ENCODE measurements at places on chromosomes 7 and 10.

- DNase-seq, result no peak
Observed at GRCh38 chr10:115558252-115558651, 465.1 kb downstream of the ATRNL1 start.

DNA sequence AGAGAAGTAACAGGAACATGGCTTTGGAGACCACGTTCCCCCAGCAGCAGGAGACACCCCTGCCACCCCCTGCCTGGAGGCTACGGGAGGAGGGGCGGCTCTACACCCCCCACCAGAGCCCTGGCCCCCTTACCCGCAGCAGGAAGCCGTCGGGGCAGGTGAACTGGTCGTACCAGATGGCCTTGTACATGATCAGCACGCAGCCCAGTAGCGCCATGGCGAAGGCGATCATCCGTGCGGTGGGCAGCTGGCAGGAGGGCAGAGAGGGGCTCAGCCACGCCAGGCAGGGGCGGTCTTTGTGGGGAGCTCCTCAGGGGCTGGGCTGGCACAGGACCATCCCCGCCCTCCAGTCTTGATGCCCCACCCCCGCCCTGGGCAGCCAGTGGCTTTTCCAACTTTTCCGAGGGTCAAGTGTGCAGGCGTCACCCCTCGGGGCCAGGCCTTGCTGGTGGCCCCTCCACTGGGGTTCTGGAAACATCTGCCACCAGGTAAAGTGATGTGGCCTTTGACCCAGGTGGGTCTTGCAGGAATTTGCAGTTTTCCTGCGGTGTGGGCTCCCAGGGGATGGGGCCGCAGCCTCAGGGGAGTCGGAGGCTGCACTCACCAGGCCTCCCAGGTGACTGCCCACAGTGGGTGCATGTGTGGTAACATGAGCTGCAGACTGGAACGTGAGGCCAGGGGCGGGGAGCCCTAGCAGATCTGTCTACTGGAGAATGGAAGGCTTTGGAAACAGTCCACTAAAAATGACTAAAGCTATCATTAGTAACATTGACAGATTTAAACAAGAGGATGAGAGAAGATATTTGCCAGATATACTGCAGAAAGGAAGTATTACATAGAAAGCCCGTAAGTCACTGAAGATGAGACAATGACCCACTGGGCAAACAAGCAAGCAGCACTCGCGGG is 9.7 kb downstream of the CALY start:
- no peak for DNase-seq

GRCh38 chr10:81847675-81848074 is 27.3 kb upstream of the NRG3 start:
- DNase-seq, result no peak

DNA sequence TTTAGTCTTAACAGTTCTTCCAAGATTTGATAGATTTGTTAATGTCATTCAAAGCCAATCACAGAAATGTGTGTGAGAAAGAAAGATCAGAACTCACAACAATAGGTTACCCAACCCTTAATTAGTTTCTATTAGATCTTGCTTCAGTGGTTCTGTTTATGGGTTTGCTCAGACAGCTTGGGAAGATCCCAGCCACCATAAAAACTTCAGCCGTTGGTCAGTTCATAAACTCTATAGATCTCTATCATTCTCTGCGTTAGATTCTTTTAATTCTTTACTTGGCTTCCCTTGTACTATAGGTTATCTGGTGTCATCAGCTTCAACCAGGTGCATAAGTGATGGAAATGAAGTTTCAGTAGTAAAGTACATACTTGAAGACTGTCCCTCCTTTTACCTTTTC is 54.4 kb downstream of the ZNF277 start:
- DNase-seq, result no peak

DNA sequence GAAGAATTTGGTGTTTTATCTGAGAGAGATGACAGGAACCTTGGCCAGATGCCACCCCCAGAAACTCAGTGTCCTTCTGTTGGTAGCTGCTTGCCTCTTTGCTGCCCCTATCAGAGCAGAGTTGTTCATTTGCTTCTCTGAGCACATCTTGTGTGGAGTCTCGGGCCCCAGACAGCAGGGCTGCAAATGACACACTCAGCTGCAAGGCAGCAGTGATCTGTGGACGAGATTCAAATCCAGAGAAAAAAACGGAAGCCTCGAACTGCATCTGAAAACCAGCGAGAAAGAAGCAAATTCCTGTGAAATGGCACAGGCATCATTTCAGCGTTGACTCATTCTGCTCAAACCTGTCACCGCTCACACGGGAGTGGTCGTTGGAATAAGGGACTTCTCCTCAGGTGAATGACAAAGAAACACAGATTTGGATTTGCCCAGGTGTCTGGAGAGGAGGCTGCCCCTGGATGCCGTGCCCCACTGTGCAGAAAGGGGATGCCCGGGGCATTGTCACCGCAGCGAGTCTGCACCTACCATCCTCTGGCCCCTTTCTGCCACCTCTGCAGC is 144.7 kb downstream of the PFKFB3 start:
- DNase-seq, result peak; percentile 75

DNA sequence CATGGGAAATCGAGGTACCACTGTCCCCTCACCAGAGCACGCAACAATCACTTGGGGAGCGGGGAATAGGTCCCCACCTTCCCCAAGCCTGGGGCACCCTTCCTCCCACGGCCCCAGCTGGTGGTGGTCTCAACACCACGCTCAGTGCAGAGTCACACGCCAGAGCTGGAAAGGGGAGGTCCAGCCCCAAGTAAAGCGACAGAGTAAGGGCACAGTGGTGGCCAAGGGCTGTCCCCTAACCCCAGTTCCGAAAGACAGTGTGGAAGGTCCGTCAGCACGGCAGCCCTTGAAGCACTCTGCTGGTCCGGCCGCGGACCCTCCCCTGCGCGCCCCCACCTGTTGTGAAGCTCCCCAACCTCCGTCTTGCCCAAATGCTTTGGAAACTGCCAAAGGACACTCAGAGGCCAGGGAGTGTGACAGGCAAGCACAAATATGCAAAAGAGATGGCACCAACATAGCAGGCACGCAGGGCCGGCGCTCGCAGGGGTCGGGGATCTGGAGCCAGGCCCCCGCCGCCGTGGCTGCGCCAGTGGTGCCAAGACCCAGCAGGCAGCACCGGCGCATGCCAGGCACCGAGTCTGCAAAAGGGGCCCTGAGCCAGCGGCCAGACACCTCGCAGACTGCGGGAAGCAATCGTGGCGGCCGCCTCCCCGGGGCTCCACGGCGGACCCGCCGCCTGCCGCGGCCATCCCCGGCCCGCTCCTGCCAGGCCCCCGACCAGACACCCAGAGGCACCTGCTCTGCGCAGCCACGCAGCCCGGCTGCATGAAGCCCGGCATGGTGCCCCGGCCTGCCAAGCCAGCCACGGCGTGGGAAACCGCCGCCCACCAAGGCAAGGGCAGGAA is 51.6 kb upstream of the SRRM3 start:
- DNase-seq, result no peak

GRCh38 chr7:3605222-3605621 is 304.2 kb downstream of the SDK1 start:
- DNase-seq, result no peak

- peak; percentile 53 for DNase-seq
Observed at GRCh38 chr10:103692952-103693811, 162.2 kb downstream of the SH3PXD2A start.

DNA sequence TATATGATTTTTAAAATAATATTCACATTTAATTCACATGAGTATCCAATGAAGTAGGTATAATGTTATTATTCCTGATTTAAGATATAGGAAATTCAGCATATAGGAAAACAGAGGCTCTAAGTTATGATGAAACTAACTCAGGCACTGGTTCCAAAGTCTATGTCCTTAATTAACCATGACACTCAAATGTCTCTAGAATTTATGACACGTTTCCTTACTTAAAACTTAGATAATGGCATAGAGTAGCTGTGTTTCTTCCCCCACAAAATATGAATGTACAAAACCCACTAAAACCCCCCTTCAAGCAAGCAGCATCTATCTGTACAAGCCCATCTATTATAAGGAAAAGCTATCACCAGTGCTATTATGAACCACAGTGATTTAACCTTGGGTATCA is 72.9 kb upstream of the CDK1 start:
- DNase-seq, result no peak

- DNase-seq, result no peak
Observed at GRCh38 chr7:134820295-134820694, 40.9 kb downstream of the CALD1 start.

DNA sequence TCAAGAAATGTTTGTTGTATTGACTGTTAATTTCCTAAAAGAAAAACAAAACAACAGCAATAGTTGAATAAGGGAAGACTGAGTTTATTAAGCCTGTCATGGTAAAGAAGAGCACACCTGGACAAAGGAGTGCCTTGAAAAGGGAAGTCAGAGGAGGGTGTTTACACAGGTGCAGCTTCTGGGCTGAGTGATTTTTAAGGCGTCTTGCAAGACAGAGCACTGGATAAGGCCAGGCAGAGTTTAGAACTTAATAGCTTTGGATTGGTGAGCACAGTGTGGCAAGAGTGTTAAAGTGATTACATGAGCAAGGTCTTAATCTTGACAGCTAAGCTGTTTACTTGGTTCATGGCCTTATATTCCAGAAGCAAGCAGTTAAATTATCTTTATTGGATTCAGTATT is 423.2 kb downstream of the CNTNAP2 start:
- DNase-seq, result no peak

DNA sequence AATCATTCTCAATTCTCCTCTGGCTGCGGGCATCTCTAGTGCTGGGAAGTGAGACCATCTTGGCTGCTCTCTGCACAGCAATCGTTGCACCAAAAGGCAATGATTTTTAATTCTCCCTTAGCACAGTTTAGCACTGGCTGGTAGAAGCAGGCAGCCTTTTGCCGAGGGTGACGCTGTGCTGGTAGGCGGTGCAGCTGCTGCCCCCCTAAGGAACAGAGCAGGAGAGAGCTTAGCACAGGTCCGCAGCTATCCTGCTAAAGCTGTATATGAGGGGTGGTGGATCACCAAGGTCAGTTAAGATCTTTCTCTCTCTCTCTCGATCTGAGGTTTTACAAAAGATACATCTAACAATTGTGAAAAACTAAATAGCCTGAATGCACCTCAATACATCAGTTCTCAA is 390.1 kb downstream of the GATA3 start:
- DNase-seq, result peak; percentile 55

GRCh38 chr10:74949843-74950765 is 123.7 kb downstream of the KAT6B start:
- DNase-seq, result no peak
